ENCODE measurements at places on chromosomes 7 and 10. TPM values are rescaled to one million over a fixed set of nuclear protein-coding genes. Genes with fewer than 3 reads are reported as not detected.
A peak's percentile ranks its signal among the peaks of the same experiment; 100 is the strongest.

UCMA gene
- not detected for polyA plus RNA-seq

JCAD gene
- 0.22 TPM for polyA plus RNA-seq

GPR22 gene
- polyA plus RNA-seq = 0.27 TPM

ADIRF gene
- 750 TPM for polyA plus RNA-seq

GRCh38 chr7:25586513-25586912, 358.2 kb upstream of the NPVF start:
- no peak for DNase-seq

NRCAM gene
- polyA plus RNA-seq = 0.45 TPM

GRCh38 chr7:767941-768731, 41.1 kb upstream of the PRKAR1B start:
- no peak for DNase-seq

- DNase-seq = peak; percentile 79
These were observed 736 bp downstream of the SKIDA1 start for GRCh38 chr10:21524526-21525366.

GRCh38 chr10:15237351-15237750, 68.9 kb upstream of the NMT2 start:
- peak; percentile 45 for DNase-seq

- no peak for DNase-seq
These were observed 248.7 kb downstream of the FZD1 start for GRCh38 chr7:91512958-91513357.

DNA sequence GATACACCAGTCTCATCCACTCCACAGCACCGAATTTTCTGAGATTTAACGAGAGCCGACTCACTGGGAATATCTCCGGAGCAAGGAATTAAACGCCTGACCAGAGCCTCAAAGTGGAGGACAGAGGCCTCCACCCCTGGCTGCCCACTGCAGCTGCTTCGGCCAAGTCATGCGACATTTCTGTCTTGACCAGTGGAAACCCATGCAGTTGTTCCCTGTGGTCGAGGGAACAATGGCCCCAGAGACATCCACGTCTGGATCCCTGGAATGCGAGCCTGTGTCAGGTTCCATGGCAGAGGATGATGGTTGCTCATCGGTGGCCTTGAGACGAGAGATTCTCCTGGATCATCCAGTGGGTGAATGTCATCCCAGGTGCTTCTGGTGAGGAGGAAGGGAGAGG, 65.7 kb upstream of the INSIG1 start:
- no peak for DNase-seq

DNA sequence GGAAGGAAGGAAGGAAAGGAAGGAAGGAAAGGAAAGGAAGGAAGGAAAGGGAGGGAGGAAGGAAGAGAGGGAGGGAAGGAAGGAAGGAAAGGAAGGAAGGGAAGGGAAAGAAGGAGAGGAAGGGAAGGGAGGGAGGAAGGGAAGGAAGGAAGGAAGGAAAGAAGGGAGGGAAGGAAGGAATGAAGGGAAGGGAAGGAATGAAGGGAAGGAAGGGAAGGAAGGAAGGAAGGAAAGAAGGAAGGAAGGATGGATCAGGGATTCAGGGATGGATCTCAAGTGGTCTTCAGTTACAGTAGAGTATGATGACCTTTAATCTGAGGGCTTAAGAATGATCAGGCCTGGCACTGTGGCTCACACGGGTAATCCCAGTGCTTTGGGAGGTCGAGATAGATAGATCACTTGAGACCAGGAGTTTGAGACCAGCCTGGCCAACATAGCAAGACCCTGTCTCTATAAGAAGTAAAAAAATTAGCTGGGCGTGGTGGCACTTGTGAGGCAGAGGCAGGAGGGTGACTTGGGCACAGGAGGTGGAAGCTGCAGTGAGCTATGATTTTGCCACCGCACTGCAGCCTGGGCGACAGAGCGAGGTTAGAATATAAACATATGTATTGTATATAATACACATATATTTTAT, 760 bp upstream of the FOXK1 start:
- DNase-seq = no peak

DNA sequence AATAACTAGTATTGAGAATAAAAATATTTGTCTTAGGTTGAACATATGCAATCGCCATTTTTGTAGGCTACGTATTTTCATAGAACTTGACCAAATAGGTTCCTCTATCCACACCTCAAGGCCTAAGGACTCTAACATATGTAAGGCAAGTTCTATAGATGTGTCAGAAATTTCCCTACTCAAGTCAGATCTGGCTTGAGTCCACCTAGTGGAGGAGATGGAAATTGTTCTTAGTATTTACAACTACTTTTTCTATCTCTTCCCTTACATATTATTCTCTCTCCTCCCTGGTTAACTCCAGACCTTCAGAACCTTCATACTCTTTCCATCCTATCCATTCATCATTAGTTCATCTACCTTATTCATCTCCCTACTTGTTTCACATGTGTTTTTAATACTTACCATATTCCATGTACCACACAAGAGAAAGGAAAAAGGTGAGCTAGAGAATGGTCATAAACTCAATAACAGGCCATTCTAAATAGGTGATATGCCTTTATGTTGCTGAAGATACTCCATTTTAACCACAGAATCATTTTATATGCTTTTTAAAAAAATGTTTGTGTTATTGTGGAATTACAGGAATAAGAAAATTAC, 174.5 kb upstream of the HDAC9 start:
- peak; percentile 57 for DNase-seq

DNA sequence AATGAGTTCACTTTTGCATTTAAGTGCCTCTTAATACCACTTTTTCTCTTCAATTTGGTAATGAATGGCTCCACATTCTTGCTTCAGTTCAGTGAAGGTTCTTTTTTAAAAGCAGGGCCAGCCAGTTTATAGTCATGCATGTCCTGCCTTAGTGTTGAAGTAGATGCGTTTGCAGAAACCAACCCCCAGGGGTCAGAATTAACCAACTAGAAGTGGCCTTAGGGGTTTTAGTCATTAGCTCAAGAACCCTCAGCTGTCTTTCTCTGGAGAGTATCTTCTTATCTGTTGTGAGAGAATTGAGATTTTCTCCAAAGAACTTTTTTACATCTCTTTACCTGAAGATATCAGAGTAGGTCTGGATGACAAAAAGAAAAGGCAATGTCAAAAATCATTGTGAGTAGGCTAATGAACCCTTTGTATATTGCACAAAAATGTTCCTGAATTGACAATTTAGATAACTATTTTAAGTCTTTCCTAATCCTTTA, 82.2 kb downstream of the PIK3CG start:
- peak; percentile 55 for DNase-seq

GRCh38 chr10:42926843-42927242, 144.2 kb downstream of the BMS1 start:
- no peak for DNase-seq

MUC3A gene
- 156 TPM for polyA plus RNA-seq

DNA sequence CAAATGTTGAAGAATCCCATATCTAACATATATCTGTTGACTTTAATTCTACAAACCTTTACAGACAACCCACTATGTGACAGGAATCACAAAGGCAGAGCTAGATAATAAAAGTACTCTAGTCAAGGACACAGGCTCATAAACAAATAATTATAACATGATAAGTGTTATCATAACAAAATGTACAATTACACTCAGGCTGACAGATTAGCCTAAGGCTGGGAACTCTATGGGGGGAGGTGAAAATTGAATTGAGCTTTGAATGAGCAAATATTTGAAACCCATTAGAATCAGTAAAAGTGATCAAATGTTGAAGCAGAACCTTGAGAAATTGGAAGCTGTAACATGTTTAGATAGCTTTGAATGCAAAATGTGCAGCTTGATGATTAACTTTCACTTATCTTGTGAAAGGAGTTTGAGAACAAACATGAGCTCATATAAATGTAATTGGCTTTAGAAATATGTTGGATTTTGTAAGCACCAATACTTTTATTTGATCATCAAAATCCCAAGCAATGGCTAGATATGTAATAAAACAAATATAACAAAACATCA, 970.2 kb downstream of the SORCS3 start:
- peak; percentile 84 for DNase-seq

DNA sequence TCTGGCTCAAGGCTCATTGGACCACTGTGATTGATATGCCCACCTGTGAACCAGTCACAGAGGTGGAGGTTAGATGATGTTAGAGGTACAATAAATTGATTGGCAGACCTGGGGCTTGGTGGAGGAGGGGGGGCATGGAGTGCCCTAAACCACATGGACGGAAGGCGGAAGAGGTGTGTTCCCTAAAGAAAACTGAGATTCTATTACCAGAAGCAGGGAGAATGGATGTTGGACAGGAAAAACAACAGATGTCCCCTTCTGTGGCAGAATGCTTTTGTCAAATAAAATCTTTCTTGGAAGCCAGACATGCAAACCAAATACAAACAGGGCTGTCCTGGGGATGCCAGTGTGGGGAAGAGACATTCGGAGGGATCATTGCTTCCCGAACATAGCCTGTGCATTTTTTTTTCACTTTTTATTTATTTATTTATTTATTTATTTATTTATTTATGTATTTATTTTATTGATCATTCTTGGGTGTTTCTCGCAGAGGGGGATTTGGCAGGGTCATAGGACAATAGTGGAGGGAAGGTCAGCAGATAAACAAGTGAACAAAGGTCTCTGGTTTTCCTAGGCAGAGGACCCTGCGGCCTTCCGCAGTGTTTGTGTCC, 433.9 kb downstream of the RPS24 start:
- no peak for DNase-seq

DNA sequence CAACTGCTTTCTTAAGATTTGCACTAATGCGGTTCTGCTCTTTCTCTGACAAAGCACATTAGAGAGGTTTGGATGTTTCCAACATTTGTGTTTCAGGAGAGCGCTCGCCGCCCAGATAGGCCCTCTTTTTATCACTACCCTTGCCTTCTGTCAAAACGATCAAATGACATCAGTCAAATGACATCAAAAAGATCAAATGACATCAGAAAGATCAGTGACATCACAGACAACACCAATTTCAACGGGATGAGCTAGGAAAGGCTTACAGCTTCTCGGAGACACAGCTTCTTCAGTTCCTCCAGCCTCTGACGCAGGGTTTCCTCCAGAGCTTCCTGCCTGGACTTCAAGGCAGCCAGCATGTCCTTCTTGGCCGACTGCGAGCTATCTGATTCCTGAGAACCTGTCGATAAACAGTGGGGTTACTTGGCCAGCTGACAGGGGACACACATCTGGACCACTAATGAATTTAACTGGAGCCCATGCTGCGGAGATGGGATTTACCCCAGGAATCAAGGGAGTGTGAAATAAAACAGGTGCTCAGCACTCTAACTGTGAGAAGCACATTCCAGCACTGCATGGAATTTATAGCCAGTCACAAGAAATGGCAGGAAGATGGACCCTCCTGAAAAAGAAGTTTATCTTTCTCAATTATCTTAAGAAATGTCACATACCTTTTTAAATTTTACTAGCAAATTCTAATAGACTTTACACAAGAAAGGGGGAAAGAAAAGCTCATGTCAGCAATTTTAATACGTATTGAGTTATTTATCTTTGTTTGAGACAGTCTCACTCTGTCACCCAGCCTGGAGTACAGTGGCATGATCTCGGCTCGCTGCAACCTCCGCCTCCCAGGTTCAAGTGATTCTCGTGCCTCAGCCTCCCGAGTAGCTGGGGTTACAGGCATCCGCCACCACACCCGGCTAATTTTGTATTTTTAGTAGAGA, 88.2 kb downstream of the PRPF18 start:
- no peak for DNase-seq

- no peak for DNase-seq
These were observed 29.6 kb downstream of the ABCB4 start for GRCh38 chr7:87445897-87446296.

C7orf57 gene
- polyA plus RNA-seq = not detected

- DNase-seq = no peak
These were observed 555.4 kb downstream of the SH2D4B start for GRCh38 chr10:81093056-81093455.

DNA sequence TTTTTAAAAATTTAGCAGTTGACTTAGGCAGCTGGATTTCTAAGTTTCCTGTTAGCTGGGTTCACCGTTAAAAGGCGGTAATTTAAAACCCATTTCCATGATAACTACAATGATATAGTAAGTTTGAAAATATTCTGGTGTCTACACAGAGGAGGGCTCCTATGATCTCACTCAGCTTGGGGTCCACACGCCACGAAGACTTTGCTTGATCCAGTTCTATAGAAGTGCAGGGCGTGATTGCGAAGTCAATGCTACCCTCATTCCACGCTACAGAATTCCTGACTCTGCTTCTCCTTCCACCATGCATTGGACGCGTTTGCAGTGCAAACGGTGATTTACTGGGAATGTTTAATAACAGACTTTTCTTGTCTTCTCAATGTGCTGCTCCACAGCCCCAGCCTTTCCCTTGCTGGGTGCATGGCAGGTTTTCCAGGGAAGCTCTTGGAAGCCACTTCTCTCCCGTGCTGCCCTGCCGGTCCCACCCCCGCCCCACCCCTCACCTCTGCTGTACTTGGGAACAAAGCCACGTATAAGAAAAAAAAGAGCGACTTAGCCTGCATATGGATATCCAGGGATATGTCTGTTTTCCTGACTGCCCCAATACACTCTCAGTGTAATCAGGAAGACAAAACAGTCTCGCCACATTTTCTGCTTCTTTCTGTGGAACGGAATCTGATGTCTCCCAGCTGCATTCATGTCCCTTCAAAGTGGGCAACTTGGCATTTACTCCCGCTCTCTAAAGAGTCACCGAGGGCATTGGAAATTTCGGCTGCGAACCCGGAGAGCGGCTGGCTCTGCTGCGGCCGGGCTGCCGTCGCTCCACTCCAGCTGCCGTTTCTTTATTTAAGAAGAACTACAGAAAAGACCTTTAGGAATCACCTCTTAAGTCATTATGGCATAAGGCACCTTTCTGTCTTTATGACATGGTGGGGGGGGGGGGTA, 434.4 kb upstream of the MGMT start:
- no peak for DNase-seq

GRCh38 chr7:6271694-6272440, 557 bp downstream of the CYTH3 start:
- peak; percentile 27 for DNase-seq

GRM8 gene
- polyA plus RNA-seq = 0.07 TPM

DNA sequence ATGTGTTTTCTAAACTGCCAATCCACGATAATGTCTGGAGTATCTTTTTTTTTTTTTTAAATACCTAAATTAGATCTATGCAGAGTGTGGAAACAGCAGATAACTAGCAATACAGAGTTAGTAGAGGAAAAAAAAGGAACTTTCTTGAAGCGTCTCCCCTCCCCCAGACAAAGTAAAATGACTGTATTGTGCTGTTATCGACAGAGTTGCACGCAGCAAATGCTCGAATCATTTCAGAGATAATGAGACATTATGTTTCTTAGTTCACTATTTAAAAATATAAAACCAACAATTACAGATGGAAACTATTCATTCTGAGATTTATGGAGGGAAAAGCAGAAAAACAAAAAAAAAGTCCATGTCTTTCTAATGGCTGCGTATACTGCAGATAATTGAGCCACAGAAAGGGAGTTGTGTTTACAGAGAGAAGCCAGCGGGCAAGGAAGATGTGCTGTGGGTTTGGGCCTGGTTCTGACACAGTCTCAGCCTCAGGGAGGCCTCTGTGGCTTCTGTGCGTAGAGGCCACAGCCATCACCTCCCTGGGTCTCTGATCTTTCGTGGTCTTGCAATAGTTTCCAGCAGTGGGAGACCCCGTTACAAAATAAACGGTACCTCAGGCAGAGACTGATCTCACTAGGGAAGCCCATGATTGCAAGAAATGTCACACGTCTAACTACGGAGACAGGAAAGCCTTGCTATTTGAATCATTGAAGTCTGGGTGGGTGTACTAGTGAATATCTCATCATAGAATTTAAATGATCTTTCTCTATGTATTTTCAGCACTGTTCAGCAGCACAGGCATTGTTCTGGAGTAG, 19.1 kb upstream of the KLF6 start:
- no peak for DNase-seq
